ENCODE measurements at places on chromosomes 3 and 15.

DNA sequence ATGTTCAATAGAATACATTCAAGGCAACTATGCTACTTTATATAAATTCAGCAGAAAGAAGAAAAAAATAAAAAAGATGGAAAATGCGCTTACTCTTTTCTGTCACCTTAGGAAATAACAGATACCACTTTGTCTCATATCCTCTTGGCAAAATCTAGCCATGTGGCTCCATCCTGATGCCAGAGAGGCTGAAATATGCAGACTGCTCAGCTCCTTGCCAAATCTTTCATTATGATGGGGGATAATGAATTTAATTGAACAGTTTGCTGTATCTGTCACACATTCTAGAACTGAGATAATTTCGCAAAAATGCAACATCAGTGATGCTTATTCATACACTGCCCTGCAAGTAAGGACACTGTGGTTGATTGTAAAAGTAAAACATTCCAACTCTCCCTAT, 1081.5 kb downstream of the PLOD2 start:
- no peak for DNase-seq

- no peak for DNase-seq
Measured at GRCh38 chr3:13976469-13976868, 96.6 kb upstream of the WNT7A start.

GRCh38 chr3:117719316-117719926, 1009.8 kb downstream of the TUSC7 start:
- DNase-seq = no peak

- DNase-seq = no peak
Measured at GRCh38 chr3:172259726-172260248, 188.5 kb downstream of the GHSR start.

- peak; percentile 37 for DNase-seq
Measured at GRCh38 chr3:45593708-45594601, 596 bp upstream of the LIMD1 start.

DNA sequence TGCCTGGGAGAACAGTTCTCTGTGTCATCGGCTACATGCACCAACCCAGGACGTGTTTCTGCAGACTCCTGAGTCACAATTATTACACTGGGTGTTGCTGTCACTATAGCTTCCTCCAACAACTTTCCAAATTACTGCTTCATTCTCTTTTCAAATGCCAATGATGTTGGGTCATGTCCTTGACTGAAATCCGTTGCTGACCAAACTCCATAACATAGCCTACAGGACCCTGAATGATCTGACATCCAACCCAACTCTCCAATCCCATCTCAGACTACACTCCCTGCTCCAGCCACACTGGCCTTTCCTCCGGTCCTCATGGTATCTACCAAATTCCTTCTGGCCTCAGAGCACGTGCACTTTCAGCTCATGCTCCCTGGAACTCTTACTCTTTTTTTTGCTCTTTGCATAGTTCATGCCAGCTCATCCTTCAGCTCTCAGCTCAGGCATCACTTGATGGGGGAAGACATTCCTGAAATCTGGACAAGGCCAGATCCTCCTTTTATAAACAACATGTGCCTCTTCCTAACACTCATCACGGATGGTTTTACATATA, 108.8 kb upstream of the PTPRG start:
- no peak for DNase-seq

DNA sequence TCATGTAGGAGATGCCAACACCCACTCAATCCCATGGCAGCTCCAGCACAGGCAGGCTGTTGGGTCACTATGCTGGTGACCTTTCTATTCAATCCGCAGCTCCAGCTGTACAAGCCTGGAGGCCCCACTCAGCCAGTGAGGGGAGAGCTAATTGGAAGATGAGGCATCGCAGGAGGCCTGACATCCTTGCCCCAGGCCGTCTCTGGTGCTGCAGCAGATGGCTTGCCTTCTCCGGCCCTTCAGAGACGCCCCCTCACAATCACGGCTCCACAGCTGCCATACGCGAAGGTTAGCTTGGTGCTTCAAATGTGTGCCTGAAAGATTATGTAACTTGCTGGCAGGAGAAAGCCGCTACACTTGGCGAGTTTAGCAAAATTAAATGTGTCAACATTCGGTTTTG, 104.2 kb upstream of the CLSTN2 start:
- peak; percentile 17 for DNase-seq

GRCh38 chr3:174358252-174358651, 500.9 kb upstream of the NAALADL2 start:
- DNase-seq = no peak

DNA sequence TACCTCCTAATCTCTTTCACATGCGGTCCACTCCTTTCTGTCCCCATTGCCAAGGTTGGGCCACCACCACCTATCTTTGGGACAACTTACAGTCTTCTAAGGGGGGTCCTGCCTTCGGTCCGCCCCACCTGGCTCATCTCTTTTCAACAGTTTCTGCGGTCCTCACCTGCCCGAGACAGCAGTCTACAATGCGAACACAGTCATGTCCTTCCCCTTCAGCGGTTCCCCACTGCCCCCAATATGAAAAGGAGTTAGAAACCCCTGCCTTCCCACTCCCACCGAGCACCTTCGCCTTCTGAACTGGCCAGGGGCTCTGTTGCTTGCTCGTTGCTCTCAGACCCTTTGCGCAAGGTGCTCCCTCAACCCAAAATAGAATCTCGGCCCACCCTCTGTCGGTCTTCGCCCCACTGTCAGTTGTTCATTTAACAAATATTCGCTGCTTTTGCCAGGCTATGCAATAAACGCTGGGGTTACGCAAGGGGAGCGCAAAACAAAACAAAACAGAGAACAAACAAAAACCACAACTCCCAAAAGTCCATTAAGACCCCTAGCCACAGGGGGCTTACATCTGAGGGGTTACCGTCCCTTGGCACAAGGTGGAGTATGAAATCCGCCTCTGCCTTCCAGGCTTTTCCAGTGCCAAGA, 611 bp upstream of the FANCI start:
- DNase-seq = no peak

- no peak for DNase-seq
Measured at GRCh38 chr3:144162042-144162441, 190.4 kb downstream of the DIPK2A start.

- DNase-seq = no peak
Measured at GRCh38 chr3:46934072-46934471, 42.5 kb downstream of the CCDC12 start.

DNA sequence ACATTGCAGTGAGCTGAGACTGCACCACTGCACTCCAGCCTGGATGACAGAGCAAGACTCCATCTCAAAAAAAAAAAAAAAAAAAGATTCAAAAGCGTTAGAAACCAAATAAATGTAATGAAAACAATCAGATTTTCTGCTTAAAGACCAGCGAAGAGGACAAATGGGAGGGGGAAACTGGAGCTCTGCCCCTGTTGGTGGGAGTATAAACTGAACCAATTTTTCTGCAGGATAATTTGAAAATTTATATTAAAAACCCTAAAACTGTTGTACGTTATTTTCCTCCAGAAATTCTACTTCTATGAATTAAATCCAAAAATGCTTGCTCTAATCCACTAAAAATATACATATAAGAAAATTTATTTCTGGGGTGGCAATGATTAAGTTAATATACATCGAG, 25.3 kb upstream of the ZSCAN2 start:
- no peak for DNase-seq

DNA sequence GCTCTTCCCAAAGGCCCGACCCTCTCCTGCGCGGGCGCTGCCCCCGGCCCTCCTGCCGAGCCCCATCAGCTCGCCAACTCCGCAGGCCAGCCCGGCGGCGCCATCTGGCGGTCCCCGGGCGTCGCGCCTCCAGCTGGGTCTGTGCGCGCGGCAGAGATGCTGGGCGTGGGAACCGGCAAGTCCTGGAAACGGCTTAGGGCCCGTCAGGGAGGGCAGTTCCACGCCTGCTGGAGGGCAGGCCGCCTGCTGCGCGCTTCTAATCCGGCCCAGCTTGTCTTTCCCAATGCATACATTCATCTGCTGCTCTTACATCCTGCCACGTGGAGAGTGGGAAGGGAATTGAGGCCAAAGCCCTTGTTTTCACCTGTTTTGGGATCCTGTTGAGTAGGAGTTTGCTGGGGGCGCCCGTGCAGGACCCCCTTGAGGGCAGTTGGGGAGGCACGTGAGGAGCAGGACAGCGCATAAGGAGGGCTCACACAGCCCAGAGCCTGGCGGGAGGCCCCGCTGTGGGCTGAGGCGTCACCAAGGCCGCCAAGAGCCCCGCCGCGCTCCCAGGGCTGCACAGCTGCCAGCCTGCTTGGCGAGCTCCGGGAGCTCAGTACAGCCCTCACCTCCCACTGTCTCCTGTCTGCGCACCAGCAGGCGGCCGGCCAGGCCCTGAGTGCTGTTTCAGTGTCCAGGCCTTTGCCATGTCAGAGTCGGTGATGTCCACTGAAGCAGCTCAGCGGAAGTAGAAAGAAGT, 165.6 kb downstream of the NSMCE3 start:
- DNase-seq = peak; percentile 71

DNA sequence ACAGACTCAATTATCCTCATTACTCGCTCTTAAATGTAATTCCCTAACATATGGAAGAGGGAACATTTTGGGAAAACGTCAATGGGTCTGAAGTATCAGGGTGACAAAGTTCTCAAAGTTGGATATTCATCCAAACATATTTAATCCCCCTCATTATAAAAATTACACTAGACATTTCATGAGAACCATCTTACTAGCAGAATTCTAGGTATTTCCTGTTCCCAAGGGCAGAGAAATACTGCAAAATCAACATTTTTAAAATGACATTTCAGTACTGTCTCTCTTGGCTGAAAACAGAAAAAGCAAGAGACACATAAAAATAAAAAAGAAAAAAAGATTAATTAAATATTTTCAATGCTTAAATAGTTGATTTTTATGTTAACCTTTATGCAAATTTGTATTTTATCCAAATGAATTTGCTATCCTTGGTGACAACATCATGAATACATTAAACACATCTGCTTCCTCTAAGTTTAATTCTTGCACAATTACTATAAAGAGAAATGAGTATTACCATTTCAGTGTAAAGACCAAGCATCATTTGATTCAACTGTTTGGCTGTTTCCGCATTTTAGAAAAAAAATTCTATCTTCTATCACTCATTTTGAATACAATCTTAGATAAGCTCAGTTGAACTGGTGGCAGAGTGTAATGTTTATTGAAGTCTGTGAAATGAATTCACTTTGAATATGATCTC, 114.8 kb upstream of the COL8A1 start:
- DNase-seq = no peak

DNA sequence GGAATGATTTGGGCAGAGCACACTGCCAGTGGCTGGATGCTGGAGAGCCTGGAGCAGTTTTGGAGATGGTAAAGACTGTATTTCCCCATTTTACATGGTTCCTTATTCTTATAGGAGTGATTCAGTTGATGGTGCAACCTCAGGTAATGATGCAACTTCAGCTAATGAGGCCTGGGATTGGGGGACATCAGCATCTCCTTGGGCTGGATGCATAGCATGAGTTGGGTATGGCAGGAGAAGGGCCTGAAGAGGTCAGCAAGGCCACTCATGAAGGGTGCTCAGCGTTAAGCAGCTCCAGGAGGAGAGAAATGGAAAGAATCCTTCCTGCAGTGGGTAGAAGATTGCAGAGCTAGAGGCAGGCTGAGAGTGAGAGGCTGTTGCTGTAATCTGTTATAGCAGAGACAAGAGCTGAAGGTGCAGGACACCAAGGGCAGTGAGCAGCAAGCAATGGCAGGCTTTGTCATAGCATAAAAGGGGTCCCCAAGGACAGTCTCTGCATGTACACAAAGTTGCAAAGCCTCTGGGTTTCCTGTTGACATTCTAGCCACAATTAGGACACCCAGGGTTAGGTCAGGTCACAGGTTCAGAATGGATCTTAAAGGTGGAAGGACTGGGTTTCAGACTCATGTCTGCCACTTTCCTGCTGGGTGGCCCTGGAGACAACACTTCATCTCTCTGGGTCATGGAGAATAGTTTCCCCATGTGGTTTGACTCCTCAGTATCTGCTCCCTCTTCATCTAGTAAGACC, 29.5 kb upstream of the SNRK start:
- no peak for DNase-seq

DNA sequence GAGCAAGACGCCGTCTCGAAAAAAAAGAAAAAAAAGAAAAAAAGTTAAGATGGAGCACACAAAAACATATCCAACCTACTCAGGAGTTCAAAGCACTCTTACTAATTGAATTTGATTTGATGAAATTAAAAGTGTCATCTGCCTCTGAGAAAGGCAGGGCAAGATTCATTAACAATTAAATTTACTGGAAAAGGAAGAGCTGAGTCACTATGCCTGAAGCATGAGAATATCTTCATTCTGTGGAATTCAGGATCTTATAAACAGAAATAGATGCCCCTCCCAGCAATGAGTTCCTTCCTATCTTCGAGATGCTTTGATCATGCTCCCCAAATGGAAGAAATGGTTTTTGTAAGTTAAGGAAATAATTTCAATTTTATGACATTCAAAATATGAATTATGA, 61.0 kb upstream of the ST3GAL6 start:
- no peak for DNase-seq
